ENCODE measurements at places on chromosomes 6 and 20.

DNA sequence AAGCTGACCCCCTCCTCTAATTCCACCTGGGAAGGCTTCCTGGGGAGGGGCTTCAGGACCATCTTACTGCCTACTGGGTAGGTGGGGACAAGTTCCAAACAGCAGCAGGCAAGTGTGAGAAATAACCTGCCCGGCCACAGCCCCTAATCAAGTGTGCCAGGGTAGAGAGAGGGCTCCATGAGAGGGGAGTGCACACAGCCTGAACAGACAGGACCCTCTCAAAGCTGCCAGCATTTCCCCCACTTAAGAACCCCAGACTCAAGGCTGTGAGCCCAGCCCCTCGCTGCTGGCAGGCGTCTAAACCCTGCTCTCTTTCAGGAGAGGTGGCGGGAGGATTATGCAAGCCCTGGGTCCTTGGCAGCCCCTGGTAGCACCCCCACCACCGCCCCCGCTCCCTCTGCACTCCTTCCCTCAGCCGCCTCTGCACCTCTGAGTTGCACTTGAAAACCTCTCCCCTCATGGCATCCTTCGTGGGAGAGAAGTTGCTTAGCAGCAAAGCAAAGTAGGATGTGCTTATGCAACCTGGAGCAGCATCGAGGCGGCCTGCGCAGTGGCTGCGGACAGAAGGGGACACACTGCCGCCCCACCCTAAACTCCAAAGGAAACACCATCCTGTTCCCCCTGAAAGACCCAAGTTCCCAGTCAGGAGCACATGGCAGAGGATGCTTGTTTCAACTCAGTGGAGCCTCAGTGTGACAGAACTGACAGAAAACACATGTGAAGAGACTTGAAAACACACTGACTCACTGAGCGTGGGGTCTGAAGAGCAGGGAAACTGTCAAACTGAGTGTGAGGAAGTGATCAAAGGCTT, 10.5 kb downstream of the DDRGK1 start:
- no peak for DNase-seq

- DNase-seq: peak; percentile 72
These were observed at the start of gene DEK for GRCh38 chr6:18264219-18264922. Gene DEK (minus strand): TSS chr6:18264530. CDS start chr6:18263987, 543 bp downstream.

GRCh38 chr6:53439556-53439955, 90.8 kb upstream of the ELOVL5 start:
- DNase-seq: no peak

- no peak for DNase-seq
These were observed 20.9 kb downstream of the IGF2R start for GRCh38 chr6:159989492-159990480.

DNA sequence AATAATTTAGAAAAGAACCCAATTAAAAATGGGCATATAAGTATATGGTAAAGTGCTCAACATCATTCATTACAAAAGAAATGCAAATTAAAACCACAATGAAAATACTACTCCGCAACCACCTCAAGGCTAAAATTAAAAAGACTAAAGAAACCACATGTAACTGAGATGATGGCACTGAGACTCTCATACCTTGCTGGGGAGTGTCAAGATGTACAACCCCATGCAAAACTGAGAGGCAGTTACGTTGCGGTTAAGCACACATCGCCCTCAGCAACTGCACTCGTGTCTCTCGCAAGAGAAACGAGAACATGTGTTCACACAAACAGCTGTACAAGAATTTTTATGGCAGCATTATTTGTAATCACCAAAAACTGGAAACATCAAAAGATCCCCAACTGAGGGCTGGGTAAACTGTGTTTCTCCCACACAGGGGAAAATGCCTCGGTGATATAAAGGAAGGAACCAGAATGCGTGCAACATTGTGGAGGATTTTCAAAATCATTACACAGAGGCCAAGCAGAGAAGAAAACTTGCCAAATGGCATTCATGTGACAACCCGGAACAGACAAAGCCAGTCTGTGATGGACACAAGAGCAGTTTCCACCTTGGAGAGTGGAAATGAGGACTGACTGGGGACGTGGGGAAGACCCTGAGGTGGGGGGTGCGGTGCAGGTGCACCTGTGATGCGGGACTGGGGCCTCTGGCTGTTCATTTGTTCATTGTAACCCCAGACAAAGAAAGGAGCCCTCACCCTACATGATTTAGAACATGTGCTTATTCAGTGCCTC, 144.9 kb downstream of the WDR27 start:
- no peak for DNase-seq

DNA sequence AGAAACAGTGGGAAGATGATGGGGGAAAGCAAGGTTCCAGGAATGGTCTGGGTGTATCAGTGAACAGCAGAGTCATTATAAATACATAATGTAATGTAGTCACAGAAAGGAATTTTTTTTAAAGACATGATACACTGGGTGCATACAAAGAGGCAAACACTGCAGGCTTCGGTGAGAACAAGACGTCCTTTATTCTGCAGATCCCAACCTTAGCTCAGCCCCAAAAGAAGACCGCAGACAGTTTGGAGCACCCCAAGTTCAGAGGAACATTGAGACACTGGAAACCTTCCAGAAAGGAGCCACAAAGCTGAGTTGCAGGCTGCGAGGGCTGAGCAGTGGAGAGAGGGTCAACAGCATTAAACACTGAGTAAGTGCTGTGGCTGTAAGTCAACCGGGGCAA, 30.6 kb upstream of the FOXC1 start:
- DNase-seq: no peak

GRCh38 chr6:26195924-26196845, 109.0 kb downstream of the HFE start:
- no peak for DNase-seq

GRCh38 chr20:16922834-16923233, 174.7 kb downstream of the OTOR start:
- DNase-seq: no peak

DNA sequence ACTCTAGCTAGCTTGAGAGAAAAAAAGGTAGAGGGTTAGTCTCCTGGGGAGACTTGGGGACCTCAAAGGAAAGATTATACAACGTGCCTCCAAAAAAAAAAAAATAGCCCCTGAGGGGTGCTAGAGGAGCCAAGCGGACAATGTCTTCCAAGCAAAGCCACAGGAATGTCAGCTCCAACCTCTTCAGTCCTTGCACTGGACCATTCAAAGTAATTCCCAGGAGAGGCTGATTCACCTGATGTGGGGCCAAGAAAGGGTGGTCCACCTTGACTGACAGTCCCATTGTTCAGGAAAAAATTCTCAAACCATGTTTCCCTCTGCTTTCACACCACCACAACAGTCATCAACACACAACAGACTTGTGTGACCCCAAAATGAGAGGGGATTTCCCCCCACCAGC, 30.7 kb downstream of the ASIP start:
- DNase-seq: no peak

- DNase-seq: no peak
These were observed 54.1 kb upstream of the CST7 start for GRCh38 chr20:24894967-24895366.

DNA sequence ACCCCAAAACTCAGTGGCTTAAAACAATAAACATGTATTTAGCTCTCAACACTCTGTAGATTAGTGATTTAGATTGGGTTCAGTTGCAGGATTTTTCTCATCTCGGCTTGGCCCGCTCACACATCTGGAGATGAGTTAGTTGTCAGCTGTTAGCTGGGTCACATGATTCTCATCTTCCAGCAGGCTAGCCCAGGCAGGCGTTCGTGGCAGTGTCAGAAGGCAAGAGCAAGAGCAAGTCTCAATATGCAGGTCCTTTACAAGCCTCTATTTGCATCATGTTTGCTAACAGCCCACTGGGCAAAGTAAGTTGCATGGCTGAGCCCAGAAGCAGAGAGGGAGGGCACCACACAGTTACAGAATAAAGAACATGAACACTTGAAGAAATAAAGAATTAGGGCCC, 83.6 kb upstream of the MYLIP start:
- no peak for DNase-seq

DNA sequence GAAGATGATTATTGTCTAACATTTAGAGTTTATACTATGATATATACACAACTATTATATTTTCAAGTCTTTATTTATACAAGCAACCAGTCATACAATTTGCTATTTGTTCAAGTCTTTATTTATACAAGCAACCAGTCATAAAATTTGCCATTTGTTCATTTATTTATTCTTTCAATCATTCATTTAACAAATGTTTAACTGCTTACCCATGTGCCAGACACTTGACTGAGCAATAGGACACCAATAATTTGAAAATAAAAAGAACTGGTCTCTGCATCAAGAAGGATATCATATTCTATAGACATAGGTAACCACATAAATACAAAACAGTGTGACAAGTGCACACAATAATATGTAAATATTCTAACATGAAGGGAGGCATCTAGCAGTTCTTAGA, 20.3 kb downstream of the GRIK2 start:
- no peak for DNase-seq

DNA sequence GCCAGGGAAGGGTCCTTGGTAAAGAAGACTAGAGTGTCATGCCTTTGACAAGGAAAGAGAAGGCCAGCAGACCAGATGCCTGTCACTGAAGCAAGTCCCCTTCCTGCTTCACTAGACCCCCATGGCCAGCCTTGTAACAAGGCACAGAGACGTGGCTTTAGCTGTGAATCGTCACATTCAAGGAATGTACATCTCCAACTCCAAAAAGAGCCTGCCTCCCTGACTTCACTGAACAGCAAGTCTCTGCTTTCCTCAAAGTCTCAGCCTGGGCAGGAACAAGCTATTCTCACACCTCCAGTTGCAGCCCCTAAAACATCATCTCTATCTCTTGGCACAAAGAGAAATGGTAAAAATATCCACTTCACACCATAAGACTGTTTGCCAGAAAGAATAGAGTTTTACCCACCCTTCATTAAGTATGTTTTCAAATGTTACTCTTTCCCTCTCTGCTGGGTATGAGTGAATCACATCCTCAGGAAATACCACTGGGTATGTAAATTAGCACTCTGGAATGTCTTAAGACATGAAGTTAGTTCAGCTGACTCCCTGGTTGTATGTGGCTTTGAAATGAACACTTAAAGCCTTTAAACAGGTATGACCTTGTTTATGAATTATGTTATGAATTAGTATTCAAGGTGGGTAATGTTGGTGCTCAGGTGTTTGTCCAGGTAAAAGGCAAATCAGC, 46.4 kb upstream of the NT5E start:
- DNase-seq: no peak

DNA sequence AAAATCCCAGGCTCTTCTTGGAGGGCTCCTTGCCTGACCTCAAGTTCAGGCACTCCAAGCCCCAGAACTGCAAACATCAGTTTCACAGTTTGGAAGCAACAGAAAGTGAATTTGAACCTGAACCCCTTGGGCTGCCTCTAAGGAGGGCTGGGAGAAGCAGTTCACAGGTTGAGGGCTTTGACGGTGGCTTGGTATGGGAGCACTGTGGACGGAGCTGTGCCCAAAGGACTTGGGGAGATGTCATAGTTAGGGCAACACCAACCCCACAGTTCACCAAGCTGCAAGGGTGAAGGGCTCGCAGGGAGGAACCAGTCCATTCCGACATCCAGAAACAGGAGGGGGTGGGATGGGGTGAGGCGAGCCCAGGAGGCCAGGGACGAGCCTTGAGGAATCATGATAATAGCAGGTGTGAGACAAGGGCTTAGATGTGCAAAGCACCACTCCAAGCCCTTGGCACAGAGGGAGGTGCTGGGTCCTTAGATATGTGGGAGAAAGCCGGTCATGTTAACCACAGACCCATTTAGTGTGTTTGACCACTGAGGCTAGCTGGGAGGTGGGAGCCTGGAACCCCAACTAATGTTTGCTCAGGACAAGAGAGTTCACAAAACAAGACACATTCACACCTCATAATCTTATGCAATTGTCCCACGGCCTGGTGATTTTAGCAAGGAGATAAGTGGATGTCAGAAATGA, 4.3 kb downstream of the CEBPB start:
- DNase-seq: no peak

- no peak for DNase-seq
These were observed 116.1 kb downstream of the BACH2 start for GRCh38 chr6:90180526-90180925.

DNA sequence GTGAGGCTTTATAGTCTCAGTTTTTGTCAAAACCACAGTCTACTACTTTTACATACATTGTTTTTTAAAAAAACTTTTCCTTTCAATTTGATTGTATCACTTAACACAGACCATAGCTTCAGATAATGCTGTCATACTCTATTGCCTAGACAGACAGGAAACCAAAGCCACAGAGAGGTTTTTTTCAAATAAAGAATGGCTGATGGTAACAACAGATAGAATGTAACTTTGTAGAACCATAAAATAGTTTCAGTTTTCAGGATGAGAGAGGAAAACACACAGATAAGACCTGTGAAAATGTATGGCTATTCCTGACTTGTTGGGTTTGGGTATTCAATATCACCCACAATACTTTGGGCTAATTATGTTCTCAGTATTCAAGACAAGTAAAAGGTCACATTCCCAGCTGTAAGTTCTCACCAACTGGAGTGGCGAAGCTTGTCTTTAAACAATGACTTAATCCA, 94.0 kb downstream of the ADGRG6 start:
- no peak for DNase-seq

DNA sequence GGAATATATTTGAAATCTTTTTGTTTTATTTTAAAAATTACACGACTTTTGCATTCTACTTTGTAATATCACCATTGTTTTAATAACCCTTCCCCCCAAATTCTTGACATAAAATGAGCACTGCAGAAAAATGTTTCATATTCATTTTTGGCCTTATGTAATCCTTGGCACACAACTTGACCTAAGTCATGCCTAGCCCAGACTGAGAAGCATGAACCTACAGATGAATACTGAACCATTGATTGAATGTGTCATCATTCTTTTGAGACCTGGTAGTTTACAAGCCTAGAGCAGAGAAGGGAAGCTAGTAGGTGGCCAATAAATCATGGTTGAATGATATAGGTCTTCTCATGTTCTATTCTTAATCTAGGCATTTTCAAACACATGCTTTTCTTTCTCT, 89.4 kb upstream of the EDN1 start:
- no peak for DNase-seq

GRCh38 chr20:59705651-59706399, 101.5 kb downstream of the PHACTR3 start:
- DNase-seq: no peak

GRCh38 chr6:27672113-27672799, 199.4 kb upstream of the ZNF184 start:
- DNase-seq: no peak

DNA sequence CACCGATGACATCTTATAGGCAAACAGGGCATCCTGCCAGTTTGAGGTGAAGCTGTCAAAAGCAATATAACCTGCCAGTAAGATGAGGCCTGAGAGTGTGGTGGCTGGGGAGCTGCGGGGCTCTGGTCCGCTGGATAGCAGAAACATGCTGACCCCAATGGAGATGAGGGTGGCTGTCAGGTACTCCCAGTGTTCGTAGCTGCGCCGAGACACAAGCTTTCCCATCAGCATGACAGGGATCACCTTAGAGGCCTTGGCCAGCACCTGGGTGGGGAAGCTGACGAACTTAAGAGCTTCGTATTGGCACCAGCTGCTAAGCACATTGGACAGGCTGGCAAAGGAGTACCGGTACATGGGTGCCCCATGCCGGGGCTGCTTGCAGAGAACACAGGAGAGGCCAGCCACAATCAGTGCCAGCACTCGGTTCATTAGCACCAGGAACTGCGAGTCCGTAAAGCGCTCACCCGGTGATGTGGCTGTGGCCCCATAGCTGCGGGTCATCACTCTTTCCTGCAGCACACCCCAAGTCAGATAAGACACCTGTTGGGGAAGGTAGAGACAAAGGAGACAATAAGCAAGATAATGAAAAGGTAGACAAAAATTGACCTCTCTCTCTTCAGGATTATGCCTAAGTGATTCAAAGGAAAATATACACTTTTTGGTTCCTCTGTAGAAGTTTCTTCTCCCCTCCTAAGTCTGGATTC, 2.1 kb downstream of the SLC35B2 start:
- peak; percentile 38 for DNase-seq

- DNase-seq: no peak
These were observed 78.0 kb downstream of the DZANK1 start for GRCh38 chr20:18388860-18389259.
